ENCODE measurements at places on chromosomes 3 and 15.
A peak's percentile ranks its signal among the peaks of the same experiment; 100 is the strongest.

GRCh38 chr15:27028858-27029477 lies 58.0 kb downstream of the GABRG3 start:
- no peak for DNase-seq

- DNase-seq: peak; percentile 91
Measured at GRCh38 chr3:61560517-61561373, 626 bp upstream of the PTPRG start.

GRCh38 chr15:42508263-42508690 lies 12.8 kb downstream of the SNAP23 start:
- peak; percentile 40 for DNase-seq

DNA sequence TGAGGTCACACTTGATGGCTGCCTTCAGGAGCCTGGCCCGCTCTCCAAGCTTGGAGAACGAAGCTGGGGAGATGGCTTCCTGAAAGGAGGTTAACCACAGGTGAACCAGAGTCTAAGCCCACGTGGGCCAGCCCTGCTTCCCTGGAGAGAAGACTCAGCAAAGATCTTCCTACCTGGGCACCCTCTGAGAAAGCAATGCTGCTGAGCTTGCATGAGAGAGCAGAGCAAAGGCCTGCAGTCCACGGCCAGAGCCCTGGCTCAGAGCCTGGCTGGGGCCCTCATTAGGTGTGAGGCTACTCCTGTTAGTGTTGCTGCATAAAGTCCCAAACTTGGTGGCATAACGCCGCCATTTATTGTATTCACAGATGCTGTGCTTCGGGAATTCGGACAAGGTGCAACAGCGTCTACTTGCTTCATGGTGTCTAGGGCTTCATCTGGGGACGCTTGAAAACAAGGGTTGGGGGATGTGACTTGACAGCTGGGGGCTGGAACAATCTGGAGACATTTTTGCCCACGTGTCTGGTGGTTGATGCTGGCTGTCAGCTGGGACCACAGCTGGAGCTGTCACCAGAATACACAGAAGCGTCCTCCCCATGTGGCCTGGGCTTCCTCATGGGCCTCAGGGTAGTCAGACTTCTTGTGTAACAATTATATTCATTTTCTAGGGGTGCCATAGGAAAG lies 87.9 kb upstream of the MEF2A start:
- no peak for DNase-seq

DNA sequence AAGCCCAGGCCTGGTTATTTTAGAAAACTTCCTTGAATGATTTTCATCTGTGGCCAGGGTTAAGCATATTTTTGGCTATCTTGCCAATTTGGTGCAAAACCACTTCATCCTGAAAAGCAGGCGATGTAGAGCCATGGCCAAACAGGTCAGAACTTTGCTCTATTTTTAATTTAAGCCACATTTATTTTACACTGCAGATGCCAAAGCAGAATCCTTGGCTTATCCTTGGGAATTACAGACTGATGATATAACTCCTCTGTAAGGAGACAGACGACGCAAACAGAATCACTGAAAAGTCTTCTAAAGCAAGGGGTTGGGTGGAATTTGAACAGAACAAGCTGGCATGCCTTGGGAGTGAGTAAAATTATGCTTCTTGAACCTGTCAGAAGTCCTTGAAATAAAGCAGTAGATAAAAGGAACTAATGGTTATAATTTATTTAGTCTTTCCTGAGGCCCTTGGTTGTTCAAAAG lies 121.9 kb downstream of the CHST2 start:
- no peak for DNase-seq

- DNase-seq: no peak
Measured at GRCh38 chr3:176615826-176616225, 581.5 kb downstream of the TBL1XR1 start.

GRCh38 chr3:4720316-4721075 lies 227.3 kb downstream of the ITPR1 start:
- peak; percentile 92 for DNase-seq

DNA sequence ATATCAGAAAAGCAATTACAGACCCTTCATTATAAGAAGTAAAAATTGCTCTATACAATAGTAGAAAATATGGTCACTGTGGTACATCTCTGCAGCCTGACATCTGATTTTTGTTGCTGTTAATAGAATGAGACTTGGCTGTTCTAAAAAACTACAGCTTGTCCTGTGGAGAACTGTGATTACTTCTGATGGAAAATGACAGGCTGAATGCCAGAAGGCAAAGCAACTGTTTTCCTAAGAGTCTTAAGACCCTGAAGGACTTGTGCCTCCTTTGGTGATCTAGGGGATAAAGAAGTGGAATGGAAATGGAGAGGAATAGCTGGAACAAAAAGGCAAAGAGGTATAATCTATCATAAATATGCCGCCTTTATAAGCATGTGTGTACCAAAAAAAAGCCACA lies 314.8 kb downstream of the BCHE start:
- no peak for DNase-seq
